Hair follicular keratinocyte (primary cell): ENCODE measurements at places on chromosomes 6 and 20. TPM values are rescaled to one million over a fixed set of nuclear protein-coding genes. Genes with fewer than 3 reads are reported as not detected.

Gene KIZ
- total RNA-seq = 22.1 and 32.5 TPM in 2 replicates

Gene EIF2S2
- total RNA-seq = 138 and 141 TPM in 2 replicates

Gene MRPL14
- total RNA-seq = 98.2 and 133 TPM in 2 replicates

Gene GPSM3
- 7.0 and 13.3 TPM in 2 replicates for total RNA-seq

Gene ZNF391
- total RNA-seq = 1.2 and 2.5 TPM in 2 replicates

Gene CLVS2
- not detected in 2 replicates for total RNA-seq

Gene BTNL2
- not detected in 2 replicates for total RNA-seq

Gene TMEM244
- total RNA-seq = not detected in 2 replicates

Gene CLDN20
- not detected in 2 replicates for total RNA-seq

Gene HLA-DRB5
- not detected in 2 replicates for total RNA-seq

Gene PAK5
- total RNA-seq = not detected in 2 replicates

Gene PPARD
- total RNA-seq = 21.5 and 41.1 TPM in 2 replicates

Gene PREX1
- total RNA-seq = 0.08 and 0.76 TPM in 2 replicates

Gene ZDHHC14
- total RNA-seq = 4.3 and 7.7 TPM in 2 replicates

Gene FUT9
- not detected in 2 replicates for total RNA-seq

Gene PPP1R16B
- total RNA-seq = not detected in 2 replicates

Gene C4B
- total RNA-seq = 1.2 and 2.4 TPM in 2 replicates

Gene RIMS4
- not detected in 2 replicates for total RNA-seq

Gene SNRPB2
- 49.8 and 73.8 TPM in 2 replicates for total RNA-seq

Gene SGK1
- total RNA-seq = 81.8 and 86.8 TPM in 2 replicates

Gene SLC22A16
- not detected in 2 replicates for total RNA-seq

Gene EYA2
- 0.08 TPM in 1 of 2 replicates, not detected in the other for total RNA-seq
